ENCODE measurements at places on chromosomes 3 and 15.

DNA sequence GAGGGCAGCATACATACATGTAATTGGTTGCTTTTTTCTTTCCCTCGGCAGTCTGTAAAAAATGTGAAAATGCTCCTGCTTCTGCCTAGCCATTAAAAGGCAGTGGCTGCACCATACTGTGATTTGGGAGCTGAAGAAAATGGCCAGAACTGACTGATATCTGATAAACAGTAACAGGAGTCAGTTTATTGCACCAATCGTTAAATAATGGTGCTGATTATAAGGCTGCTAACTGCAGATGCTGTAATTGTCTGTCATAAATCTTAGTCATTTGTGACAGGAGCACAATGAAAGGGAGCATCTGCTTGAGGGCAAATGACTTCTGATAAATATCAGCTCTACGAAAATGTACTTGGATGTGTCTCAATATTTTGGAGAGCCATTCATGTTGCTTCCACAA is 263.1 kb upstream of the DNAJC19 start:
- DNase-seq: no peak

DNA sequence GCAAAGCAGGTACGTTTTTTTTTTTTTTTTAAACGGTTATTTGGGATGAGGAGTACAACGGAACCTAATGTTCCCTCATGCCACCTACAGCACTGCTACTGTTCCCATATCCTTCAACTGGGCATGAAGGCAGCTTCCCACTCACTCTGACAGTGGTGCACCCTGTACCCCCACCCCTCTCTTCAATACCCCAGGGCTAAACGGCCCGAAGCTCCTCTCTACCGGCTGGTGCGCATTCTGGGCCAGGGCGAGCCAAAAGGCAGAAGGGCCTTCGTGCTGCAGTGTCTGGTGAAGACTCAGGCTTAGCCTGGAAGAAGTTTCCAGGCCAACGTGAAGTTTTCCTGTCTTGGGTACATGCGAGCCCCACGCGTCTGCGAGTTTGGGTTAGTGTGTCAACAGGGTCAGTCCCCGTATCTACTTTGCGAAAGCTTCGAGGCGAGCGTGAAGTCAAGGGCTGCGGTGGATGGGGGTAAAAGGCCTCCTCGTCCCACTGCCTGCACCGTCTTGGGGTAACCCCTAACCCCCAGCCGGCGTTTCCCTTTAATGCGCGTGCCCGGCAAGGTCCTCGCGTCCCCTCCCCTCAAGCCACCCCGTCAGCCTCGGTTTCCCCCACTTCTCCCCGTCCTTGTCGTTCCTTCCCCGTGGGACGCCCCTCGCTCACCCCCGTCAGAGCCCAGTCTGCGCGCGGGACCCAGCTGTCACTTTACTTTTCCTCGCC is 765 bp upstream of the UBE2E2 start:
- peak; percentile 36 for DNase-seq

DNA sequence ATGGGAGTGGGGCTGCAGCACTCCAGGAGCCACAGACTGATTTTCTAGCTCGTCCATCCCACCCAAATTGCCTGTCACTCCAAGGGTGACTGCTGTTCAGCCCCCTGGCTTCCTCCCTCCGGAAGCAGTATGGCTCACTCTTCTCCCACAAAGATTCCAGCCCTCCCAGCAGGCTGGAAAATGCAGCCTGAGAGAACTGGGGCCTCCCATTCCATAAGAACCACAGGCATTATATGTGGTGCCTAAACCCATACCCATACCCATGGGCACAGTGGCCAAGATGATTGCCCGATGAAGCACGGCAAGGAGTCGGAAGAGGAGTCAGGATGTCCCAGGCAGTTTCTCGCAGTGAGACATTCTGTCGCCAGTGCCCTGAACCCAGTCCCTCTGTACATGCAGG is 6.0 kb upstream of the VILL start:
- no peak for DNase-seq

GRCh38 chr15:67456677-67457529 is 64.0 kb upstream of the C15orf61 start:
- DNase-seq: peak; percentile 18

DNA sequence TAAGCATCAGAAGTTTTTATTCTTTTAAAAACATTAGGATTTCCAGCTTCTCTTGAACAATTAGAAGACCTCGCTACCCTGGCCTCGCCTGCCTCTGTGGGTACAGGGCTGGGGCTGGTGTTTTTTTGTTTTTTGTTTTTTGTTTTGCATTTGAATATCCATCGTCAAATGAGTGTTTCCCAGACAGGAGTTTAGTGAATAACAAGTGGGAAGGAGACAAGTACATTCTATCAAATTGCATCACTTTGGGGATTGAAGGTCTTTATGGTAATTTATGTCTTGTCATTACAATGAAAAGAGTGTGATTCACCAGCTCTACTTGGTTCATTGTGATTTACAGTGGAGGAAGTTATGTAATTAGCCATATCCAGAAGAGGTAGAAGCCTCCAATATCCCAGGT is 161.1 kb upstream of the UBE2E1 start:
- no peak for DNase-seq

- DNase-seq: no peak
Observed at GRCh38 chr3:188607805-188608315, 453.9 kb downstream of the LPP start.

GRCh38 chr3:86562090-86562489 is 428.9 kb downstream of the VGLL3 start:
- no peak for DNase-seq

GRCh38 chr15:25439369-25439836 is 579 bp upstream of the UBE3A start:
- DNase-seq: no peak

- no peak for DNase-seq
Observed at GRCh38 chr15:81504170-81504905, 130.3 kb upstream of the TMC3 start.

- no peak for DNase-seq
Observed at GRCh38 chr15:25246641-25247406, 192.0 kb downstream of the UBE3A start.

- DNase-seq: no peak
Observed at GRCh38 chr15:79193549-79193948, 89.0 kb upstream of the ANKRD34C start.

GRCh38 chr3:130948001-130948773 is 54.3 kb downstream of the ATP2C1 start:
- DNase-seq: no peak

DNA sequence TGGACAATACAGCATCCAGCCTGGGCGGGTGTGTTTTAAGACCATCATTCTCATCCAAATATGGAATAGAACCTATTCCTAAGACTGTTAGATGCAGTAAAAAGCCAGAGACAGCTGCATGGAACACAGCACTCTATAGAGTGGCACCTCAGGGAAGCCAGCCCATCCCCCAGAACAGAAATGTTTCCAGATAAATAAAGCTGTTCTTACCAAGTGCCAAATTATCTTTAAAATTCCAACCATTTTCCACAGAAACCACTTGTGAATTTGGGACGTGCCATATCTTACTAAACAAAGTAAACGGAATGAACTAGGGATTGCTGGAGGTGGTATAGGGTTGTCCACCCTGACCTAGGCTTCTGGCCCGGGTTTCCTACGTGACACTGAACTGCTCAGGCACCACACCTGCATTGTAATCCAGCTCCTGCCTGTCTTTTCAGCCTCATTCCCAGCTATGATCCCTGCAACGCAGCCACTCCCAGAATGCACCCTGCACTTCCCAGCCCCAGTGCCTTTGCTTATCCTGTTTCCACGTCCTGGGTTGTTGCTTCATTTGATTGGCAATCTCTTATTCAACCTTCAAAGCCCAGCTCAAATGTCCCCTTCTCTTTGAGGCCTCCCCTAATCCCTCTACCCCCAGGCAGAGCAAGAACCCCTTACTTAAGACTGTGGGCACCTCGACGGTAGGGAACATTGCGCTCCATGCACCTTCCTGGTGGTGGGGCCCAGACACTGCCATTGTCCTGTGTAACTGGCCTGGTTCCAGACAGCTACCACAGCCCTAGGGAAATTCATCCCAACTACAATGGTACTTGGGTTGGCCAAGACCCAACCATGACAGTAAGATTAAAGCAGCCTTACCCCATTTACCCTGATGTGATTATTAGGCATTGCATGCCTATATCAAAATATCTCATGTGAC is 100.2 kb downstream of the IQSEC1 start:
- no peak for DNase-seq

DNA sequence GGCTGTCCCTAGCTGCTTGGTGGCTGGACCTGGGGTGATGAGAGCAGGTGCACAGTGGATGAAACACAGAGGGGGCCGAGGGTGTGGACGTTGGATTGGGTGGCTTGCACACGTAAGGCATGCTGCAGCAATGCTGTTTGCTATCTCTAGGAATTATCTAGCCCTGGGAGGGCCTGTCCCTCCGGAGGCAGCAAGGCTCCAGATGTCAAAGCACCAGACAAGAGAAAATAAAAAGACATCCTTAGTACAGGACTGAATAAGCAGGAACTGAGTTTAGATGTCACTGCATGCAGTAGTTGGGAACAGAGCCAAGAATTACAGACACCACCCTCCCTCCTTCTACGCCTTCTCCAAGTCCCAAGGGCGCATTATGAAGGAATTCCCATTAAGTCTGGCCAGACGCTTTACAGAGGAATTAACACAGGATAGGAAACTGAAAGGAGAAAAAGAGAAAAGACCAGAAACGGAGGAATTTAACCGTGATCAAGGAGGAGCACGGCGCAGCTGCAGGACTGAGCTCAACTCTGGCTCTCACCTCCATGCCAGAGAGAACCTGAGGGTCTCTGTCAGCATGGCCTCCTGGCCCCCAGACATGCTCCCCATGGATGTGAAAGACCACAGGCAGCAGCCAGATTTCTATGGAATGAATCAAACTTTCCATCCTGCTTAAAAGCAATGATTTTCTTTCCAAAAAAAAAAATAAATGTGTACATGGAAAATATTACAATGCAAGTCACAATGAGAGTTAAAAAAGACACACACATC is 13.8 kb downstream of the ATP10A start:
- DNase-seq: no peak

GRCh38 chr3:11482021-11482420 is 161.7 kb downstream of the VGLL4 start:
- no peak for DNase-seq

- DNase-seq: no peak
Observed at GRCh38 chr3:50111757-50112156, 23.0 kb downstream of the RBM5 start.

DNA sequence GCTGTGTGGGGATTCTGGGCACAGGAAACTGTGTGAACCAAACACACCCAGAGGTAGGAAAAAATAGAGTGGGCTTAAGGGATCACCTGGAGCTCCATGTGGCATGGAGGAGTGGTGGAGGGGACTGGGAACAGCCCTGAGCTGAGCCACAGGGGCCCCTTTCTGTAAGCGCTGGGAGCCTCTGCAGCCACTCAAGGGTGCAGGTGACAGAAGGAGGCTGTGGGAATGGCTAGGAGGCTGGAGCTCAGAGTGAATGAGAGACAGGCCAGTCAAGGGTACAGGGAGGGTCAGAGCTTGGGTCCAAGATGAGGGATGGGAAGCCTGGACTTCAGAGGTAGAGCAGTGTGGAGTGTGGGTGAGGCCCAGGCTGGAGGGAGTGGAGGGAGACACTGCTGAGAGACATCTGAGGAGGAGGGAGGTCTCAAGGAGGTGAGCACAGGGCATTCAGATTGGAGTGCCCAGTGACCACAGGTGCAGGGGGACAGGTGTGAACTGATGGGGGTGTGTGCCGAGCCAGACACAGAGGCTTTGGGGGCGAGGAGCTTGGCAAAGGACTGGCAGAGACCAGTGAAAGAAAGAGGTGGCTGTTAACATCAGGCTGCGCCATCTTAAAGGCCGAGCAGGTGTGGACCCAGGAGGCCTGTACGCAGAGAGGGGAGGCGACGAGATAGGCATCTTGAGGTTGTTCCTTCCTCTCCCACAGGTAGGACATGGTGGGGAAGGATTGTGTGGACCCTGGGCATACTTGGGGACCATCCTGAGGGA is 56.8 kb downstream of the FGD5 start:
- DNase-seq: no peak

- DNase-seq: no peak
Observed at GRCh38 chr3:157692468-157692867, 189.3 kb upstream of the VEPH1 start.

Measured in occipital lobe (tissue), 3 donors.